Gastrocnemius medialis (tissue), 4 donors: ENCODE measurements at places on chromosomes 4 and X. TPM values are rescaled to one million over a fixed set of nuclear protein-coding genes. Genes with fewer than 3 reads are reported as not detected.

GRCh38 chr4:186240848-186241491 is 13.7 kb downstream of the KLKB1 start:
- DNase-seq, result no peak

- no peak for DNase-seq
Observed at GRCh38 chr4:106707776-106708463, 328.2 kb downstream of the DKK2 start.

DNA sequence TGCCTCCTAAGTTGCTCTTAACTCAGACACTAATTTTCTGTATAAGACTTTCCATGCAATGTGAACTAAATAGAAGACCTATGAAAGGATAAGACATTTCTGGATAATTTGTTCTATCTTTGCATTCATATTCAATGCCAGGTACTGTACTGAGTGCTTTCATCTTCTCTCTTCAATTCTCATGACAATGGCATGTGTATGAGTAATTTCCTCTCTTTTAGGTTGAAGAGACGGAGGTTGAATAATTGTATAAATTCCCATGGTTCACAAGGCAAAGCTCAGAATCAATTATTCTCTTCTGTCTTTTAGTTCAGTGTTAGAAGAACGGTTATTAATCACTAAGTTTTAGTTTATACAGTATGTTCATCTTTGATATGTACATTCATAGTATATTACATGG is 29.3 kb upstream of the CFAP299 start:
- DNase-seq, result no peak

DNA sequence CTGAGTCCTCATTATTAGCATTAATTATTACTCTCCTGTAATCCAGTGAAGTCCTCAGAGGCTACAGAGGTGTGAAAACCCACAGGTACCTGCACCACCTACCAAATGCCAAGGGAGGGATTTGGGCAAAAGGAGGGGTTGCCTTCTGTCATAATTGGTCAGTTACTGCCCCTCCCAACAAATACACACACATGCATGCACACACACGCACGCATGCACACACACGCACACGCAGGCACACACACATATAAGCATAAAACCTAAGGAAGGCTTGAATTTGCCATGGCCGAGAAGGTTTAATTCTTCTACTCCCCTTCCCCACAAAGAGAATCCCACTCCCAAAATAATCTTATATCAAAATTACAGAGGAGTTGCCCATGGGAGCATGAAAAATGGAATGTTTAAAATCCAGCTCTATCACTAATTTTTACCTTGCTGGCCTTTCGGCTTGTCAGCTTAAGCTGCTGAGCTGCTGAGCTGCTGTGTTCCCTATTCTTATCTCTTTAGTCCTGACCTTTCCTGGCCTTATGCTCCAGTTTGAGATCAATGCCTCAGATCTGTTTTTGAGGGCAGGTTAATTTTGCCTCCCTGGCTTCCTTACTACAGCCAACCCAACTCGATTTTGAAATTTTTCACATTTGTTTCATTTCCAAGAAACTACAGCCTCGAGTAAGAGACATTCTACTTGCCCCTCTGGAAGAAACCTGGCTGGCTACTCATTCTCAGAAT is 95.0 kb downstream of the CAMK2D start:
- DNase-seq, result no peak

DNA sequence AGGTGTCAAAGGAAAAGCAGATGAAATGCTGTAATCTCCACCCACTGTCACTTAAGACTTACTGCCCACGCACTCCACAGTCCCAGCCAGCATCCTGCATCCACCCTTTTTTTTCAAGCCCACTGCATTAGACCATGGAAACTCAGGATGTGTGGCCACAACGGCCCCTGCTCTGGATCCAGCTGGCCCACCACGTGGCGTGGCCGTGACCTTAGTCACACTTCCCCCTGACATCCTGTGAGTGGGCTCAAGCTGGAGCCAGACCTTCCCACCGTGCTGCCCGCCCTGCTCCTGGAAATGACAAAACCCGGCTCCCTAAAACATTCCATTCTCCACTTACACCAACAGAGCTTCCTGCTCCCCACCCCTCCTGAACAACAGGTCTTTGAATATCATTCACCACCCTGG is 588.3 kb upstream of the DIPK2B start:
- DNase-seq, result peak; percentile 12

- DNase-seq, result no peak
Observed at GRCh38 chrX:49892542-49892941, 13.3 kb downstream of the USP27X start.

DNA sequence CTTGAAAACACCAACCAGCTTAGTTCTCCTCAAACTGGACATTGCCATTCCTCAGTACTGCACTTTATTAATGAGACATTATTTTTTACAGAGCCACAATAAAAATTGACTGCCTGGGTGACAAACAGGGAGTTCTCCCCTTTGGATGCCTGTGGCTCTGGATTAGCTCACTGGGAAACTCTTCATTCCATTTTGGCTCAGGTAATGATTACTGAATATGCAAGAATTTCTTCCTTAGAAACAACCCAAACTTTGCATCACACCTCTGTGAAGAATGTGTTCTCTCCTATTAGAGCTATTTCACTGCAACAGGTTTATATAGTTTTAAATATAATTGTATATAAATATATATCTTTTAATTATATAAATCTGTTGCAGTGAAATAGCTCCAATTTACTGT is 2065.8 kb downstream of the ARAP2 start:
- DNase-seq, result no peak

GRCh38 chr4:70927502-70928137 is 25.5 kb downstream of the MOB1B start:
- no peak for DNase-seq

DNA sequence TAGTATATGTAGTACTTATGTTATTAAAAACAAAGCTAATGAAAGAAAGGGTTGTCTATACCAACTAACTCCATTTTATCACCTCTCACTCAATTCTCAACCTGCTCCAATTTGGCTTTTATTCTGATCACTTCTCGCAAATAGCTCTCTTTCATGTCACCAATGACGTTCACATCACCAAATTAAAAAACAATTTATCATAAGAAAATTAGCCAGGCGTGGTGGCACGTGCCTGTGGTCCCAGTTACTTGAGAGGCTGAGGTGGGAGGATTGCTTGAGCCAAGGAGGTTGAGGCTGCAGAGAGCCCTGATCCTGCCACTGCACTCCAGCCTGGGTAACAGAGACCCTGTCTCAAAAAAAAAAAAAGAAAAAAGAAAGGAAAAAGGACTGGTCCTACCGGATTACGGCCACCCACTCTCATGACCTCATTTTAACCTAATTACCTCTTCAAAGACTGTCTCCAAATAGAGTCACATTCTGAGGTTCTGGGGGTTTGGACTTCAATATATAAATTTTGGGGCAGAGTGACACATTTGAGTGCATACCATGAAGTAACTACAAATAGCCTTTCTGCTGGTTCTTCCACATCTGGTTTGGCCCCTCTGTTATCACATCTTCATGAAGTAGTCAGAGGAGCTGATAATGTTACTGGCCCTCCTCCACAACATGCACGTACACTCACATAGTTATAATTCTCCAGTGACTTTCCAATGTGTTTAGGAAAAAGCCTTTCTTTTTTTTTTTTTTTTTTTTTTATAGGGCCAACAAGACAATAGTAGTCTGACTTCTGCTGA is 15.8 kb upstream of the RBMX start:
- DNase-seq, result no peak

- no peak for DNase-seq
Observed at GRCh38 chr4:25440478-25441030, 63.5 kb downstream of the ANAPC4 start.

GRCh38 chrX:42017971-42018370 is 94.6 kb upstream of the CASK start:
- DNase-seq, result no peak

GRCh38 chr4:68349279-68349648 is 626 bp downstream of the YTHDC1 start:
- DNase-seq, result no peak

DNA sequence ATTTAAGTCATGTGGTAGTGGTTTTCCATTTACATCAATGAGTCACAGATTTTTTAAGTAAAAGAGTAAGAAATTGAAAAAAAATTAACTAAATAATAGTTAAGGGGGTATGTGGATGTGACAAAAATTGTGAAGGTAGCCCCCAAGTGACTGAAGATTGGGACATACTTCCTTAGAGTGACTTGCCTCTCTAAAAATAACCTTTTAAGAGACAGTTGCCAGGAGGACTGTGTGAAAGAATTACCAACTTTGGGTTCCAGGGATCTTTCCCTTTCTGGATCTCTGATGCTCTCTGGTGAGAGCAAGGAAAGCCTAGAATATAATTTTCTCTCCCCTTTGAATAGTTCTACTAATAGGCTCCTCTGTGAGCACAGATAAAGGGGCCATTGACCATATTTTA is 42.7 kb downstream of the NHSL2 start:
- DNase-seq, result no peak

GRCh38 chr4:56246233-56246610 is 141.1 kb downstream of the AASDH start:
- no peak for DNase-seq

- DNase-seq, result no peak
Observed at GRCh38 chr4:157035471-157035870, 40.5 kb upstream of the GLRB start.

DNA sequence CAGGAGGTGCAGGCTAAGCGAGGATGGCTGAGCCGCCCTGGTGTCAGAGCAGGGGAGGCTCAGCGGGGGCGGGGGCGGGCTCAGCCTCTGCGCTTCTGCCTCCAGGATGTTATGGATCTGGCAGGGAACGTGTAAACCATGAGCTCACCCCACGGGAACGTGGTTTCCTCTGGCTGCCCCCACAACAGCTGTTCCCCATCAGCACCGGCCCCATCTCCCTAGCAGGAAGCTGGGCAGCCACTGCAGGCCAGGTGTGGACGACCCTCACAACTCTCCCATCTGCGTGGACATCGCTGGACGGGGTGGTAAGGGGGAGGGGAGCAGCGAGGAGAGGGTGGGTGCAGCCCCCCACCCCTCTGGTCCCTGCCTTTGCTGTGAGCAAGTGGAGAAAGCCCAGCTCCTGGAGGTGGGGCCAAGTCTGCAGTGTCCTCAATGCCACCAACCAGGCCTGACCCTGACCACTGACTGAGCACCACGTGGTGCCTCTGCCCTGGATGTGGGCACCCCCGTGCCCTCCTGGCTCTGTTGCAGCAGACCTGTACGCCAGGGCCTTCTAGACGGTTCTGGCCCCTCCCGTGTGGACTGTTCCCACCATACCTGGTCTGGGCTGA is 28.1 kb upstream of the SPON2 start:
- peak; percentile 35 for DNase-seq

DNA sequence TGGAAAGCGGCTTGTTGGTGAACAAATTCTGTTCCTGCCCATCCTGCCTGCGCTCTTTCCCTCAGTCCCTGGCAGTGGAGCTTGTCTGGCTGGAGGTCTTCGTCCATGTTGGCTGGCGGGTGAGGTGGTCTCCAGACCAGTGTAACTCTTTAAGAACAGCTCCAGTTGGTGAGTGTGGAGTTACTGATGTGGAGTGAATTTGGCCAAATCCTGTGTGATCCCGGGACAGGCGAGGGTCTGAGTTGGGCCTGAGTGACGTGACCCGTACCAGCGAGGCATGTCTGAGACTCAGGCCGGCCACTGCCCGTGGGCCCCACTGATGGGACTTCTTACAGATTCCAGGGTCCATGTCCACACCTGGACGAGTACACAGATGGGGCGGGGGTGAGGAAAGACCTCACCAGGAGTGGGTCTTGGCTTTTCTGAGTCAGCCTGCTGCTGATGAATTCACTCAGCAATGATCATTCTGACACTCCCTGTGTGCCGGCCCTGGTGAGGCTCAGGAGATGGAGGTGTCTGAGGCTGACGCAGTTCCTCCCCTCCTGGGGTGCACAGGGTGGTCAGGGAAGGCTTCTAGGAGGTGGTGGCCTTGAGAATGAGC is 45.5 kb downstream of the PSAPL1 start:
- DNase-seq, result no peak

GRCh38 chr4:25351777-25352416 is 25.2 kb upstream of the ANAPC4 start:
- DNase-seq, result no peak

GRCh38 chrX:38805432-38806389 is 4.5 kb downstream of the MID1IP1 start:
- peak; percentile 25 for DNase-seq

Gene NOX1
- total RNA-seq, result not detected

Gene CSAG2
- total RNA-seq, result not detected

Gene PLAC1
- total RNA-seq, result not detected

Gene ESX1
- total RNA-seq, result not detected

Gene ATP2B3
- not detected for total RNA-seq

Gene HOPX
- 5.6 TPM for total RNA-seq

Gene NR0B1
- not detected for total RNA-seq

Gene NMU
- total RNA-seq, result not detected

Gene CT45A6
- not detected for total RNA-seq

Gene FMR1NB
- not detected for total RNA-seq

Gene GAGE12F
- total RNA-seq, result not detected

Gene SAGE1
- total RNA-seq, result not detected

Gene DNASE1L1
- 88.4 TPM for total RNA-seq
